ENCODE measurements at places on chromosomes 4 and X.
A peak's percentile ranks its signal among the peaks of the same experiment; 100 is the strongest.

DNA sequence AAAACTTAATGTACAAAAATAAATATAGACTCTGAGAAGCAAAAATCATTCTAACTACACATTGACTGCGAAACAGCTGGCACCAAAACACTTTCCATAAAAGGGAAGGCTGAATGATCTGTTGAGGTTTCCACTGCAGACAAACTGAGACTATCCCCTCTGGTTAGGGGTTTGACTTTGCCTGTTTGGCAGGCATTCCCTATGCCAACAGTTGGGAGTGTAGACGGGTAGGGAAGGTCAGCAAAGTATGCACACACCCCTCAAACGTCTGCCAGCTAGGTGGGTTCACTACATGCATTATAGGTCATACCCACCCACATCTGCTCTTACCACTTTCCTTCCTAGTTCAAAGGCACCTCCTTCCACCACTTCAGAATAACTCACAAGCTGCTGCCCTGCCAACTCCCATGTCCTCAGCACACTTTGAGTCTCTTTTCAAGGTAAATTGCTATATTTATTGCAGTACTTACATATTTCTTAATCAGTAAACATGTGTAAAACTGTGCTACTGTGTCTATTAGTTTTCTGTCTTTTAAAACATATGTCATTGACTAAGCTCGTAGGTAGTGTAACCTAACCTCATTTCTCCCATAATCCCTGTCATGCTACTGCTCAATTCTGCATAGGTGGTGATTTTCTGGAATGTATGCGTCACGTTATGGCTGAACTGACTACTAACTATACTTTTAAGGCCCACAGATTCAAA is 12.4 kb downstream of the CTSO start:
- no peak for DNase-seq

DNA sequence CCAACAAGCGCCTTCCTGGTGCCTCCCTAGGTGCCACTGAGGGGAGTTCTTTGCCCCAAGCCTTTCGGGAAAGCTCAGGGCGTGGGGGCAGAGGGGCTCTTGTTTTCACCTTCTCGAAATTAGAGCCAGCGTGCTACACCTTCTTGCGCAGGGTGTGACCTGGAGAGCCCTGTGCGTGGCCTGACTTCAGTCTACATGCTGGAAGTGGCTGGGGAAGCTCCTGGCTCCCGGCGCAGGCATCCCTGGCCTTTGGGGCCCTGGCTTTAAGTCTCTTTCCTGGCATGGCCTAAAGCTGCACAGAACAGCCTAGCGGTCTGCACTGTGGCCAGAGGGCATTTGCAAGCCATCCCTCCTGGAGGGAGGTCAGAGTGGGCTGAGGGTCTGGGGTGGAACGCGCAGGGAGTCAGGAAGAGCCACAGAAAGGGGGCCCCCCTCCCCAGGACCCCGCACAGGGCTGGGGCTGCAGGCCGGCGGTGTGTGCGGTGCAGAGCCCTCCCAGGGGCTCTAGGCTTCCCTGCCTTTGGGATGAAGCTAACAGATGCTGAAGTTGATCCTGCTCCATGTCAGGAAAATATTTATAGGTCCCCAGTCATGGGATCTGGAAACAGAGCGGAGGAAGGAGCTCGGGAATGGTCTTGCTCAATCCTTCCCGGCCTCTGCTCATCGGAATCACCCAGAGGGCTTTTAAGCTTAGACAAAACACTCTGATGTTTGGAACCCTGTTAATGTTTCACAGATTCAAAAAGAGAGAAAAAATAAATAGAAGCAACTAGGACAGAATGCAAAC is 781 bp upstream of the SPON2 start:
- DNase-seq, result no peak

- DNase-seq, result no peak
Measured at GRCh38 chrX:20046223-20046622, 55.4 kb upstream of the BCLAF3 start.

DNA sequence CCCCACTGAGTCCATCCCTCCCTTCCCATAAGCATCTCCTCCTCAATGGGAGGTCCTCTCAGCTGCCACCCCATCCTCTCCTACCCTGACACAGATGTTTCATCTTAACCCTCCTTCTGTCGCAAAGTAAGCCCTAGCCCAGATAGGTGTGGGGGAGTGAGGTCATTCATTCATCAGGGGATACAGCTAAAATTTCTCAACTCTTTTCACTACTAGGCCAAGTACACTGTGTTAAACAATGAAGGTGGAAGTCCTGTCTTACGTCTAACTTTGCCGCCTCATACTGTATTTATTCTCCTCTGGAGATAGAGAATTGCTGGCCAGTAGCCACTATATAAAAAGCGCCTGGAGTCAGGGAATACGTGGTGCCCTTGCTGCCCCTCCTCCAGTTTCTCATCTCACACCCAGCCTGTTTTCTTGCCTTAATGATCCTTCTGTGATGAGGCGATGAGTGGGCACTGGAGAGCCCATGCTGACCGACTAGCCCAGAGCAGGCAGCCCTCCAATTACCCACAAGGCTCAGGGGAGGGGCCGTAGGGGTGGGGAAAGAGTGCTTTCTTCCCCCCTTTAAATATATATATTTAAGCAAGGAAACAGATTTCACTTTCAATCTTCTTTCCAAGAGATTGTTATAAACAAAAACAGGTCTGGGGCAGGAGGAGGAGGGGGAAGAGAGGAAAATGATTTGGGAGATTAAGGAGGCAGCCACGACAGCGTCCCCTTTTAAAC is 149.5 kb downstream of the PJA1 start:
- DNase-seq, result no peak

DNA sequence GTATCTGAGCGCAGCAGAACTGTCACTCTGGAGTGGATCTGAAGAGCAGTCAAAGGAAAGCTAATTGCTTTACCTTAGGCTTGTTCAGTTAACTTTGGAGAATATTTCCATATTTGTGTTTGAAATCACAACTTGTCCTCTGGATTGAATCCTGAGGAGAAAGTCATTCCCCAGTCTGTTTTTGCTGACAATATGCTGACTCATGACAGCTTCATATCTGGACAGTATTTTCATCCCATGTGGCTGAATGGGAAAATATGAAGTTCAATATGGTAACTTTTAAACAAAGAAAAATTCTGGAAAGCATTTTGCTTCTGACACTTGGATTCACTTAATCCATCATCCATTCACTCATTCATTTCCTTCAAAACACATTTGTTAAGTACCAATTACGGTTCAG is 46.3 kb upstream of the MAGEC3 start:
- no peak for DNase-seq

GRCh38 chrX:119427024-119427794 is 28.1 kb downstream of the SLC25A43 start:
- peak; percentile 58 for DNase-seq

GRCh38 chr4:59608466-59608865 is 1591.7 kb upstream of the ADGRL3 start:
- no peak for DNase-seq

Measured in NAMALWA (cell line).